ENCODE measurements at places on chromosomes 16 and 17. TPM values are rescaled to one million over a fixed set of nuclear protein-coding genes. Genes with fewer than 3 reads are reported as not detected.

DNA sequence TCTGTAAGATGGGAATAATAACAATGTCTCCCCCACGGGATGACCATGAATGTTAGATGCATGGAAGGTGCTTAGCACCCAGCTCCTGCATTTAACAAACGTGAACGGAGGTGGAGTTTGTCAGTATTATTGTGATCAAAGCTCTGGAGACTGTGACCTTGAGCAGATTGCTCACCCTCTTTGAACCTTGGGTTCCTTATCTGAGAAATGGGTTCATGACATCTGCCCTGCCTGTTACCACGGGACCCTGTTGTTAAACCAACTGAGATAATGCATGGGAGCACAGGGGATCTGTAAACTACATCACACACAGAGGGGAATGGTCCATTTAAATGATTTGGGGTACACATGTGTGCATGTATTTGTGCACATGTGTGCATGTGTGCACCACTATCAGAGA, 29.6 kb downstream of the MRM1 start:
- no peak for DNase-seq

DNA sequence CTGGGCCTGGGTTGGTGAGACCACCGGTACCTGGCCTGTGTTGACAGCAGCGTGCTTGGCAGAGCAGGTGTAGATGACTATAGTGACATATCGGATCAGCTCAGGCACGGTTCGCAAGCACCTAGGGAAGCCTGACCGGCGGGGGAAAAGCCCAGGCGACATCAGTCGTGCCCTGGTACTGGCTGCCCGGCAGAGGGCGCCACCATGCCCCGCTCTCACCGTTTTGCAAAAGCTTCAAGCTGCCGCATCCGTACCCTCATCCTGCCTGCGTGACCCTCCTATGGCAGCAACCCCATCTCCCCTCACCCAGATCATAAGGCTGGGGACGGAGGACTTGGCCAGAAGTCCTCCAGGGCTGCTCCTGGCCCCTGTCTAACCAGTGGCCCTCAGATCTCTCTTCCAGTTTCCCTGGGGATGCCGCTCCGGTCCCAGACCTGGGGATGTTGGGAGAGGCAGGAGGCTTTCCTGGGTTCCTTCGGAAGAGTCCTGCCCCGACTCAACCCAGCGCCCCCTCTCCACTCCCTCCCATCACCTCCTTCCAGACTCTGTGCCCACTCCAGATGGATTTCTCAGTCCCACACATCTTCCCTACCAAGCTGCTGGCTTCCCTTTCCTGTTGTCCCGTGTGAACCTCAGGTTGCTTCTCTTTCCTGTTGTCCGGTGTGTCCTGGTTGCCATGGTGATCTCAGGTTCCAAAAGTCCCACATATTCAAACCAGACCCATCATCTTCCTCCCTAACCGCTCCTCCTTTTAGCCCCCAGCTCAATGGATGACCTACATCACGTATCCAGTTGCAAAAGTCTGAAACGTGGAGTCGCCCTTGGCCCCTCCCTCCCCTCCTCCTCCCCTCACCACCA, 13.7 kb downstream of the ALOX12B start:
- DNase-seq: peak; percentile 89

- no peak for DNase-seq
Observed at GRCh38 chr17:37067555-37068111, 118.9 kb downstream of the AATF start.

SCARF1 gene
- 13.9 TPM for total RNA-seq

GRCh38 chr17:31522284-31522931, 130.9 kb downstream of the RAB11FIP4 start:
- peak; percentile 64 for DNase-seq

SBK1 gene
- total RNA-seq: 0.05 TPM

WDR81 gene
- total RNA-seq: 26.3 TPM

ITGA2B gene
- total RNA-seq: 2.0 TPM

GRCh38 chr16:69537706-69538080, 28.1 kb upstream of the NFAT5 start:
- no peak for DNase-seq

DNA sequence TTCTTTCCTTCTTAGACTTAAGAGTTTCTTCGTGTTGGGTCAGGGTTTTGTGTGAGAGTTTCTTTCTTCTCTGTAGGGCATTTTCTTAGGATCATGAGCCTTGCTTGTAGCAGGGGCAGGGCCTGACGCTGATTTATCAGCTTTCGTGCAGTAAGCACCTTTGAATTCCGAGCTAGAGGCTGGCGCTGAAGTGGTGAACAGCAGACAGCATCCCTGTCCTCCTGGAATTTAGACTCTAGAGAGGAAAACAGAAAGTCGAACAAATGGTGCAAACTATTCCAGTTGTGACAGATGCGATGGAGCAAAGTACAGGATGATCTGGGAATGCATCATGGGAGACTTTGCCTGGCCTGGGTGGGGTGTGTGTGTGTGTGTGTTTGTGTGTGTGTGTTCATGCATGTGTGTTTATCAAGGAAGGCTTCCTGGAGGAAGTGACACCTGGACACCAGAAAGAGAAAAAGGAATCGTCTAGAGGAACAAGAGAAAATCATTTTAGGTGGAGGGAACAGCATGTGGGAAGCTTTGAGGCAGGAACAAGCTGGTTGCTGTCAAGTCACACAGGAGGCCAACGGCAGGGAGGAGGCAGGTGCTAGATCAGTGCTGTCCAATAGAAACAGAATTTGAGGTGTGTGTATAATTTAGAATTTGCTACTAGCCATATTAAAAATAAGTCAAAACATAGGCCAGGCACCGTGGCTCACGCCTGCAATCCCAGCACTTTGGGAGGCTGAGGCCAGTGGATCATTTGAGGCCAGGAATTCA, 60.2 kb downstream of the WWP2 start:
- no peak for DNase-seq

- DNase-seq: peak; percentile 42
Observed at GRCh38 chr16:27730661-27731210, 180.8 kb downstream of the KATNIP start.

DNA sequence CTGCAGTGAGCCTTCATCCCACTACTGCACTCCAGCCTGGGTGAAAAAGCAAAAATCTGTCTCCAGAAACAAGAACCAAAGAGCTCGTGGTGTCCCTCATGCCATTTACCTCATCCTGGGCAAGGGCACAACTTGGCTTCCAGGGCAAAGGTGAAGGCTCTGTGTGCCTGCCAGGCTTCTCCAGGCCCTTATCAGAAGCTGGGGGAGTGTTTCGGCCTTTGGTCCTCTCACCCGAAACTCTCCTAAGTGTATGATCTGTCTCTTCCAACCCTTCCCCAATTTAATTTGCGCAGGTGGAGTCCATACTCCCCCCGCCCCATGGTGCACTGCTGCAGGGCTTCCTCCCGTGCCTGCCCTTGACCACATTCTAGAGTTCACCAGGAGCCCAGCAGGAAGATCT, 1.1 kb downstream of the CES2 start:
- no peak for DNase-seq

- no peak for DNase-seq
Observed at GRCh38 chr17:31488264-31488981, 96.9 kb downstream of the RAB11FIP4 start.

MT3 gene
- not detected for total RNA-seq

SLC5A11 gene
- total RNA-seq: not detected

- DNase-seq: no peak
Observed at GRCh38 chr16:67386861-67387455, 6.3 kb downstream of the TPPP3 start.

GRCh38 chr16:2518823-2519710, 1.1 kb upstream of the AMDHD2 start:
- no peak for DNase-seq

- DNase-seq: no peak
Observed at GRCh38 chr16:1026057-1026783, 44.6 kb downstream of the SOX8 start.

YBX2 gene
- 1.7 TPM for total RNA-seq

- no peak for DNase-seq
Observed at GRCh38 chr17:29933379-29933778, 3.4 kb upstream of the SSH2 start.

- peak; percentile 86 for DNase-seq
Observed at GRCh38 chr16:89924297-89924924, 1.3 kb downstream of the TUBB3 start.

DNA sequence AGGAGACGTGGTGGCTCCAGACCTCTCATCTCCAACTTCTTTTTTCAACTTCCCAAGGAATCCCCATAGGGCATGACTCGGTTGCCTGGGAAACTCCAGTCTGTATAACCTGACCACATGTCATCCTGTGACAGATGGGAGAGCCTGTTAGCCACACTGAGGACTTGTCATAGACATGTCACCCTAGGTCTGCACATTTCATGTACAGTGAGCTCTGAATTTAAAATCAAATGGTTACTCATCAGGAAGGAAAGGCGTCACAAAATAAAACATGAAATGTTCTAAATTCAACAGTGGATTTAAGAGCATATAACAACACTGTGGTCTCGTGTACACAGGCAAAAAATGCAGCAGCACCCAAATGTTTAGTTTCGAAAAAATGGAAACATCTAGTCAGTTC, 22.2 kb upstream of the ADAMTS18 start:
- no peak for DNase-seq

- DNase-seq: no peak
Observed at GRCh38 chr17:72470121-72470705, 349.4 kb downstream of the SOX9 start.

SOX8 gene
- 0.79 TPM for total RNA-seq

GLP2R gene
- 0.05 TPM for total RNA-seq

AHSP gene
- total RNA-seq: 3.0 TPM

All from posterior vena cava (tissue), 2 donors.